ENCODE measurements at places on chromosomes 11 and 22.

DNA sequence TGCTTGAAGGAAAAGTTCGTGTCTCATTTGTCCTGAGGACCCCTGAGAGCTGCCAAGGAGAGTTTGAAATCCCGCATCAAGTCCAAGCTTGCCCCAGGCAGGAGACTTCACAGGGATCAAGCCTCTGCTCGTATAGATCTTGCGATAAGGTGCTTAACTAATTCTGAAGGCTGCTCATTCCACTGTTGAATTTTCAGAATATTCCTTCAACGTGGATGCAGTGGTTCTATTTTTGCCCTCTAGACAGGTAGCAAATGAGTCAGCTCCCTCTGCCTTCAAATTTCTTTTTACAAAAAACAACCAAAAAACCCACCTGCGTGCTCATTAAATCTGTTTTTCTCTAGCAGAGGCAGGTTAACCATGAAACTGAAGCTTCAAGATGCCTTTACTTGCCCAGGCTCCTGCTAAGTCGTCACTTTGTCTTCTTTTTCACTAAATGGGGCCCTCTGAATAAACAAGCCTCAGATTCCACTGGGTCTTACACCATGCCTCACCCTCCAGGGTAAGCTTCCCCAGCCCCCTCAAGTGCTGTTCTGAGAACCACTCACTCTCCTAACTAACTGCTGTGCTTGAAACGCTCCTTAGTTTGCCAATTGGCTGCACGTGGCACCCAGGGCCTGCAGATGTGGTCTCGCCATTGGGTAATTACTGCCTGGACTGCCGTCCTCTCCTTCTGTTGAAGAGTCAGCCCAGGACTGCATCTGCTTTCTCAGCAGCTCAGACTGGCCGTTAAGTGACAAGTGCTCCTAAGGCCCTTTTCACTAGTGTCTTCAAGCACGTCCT is 105.0 kb downstream of the TRPC6 start:
- no peak for DNase-seq

- no peak for DNase-seq
These were observed 24.2 kb downstream of the PARVG start for GRCh38 chr22:44204739-44205515.

GRCh38 chr22:21628386-21629254 is 1.2 kb downstream of the YDJC start:
- no peak for DNase-seq

GRCh38 chr22:29463629-29464028 is 16.4 kb upstream of the NEFH start:
- no peak for DNase-seq

DNA sequence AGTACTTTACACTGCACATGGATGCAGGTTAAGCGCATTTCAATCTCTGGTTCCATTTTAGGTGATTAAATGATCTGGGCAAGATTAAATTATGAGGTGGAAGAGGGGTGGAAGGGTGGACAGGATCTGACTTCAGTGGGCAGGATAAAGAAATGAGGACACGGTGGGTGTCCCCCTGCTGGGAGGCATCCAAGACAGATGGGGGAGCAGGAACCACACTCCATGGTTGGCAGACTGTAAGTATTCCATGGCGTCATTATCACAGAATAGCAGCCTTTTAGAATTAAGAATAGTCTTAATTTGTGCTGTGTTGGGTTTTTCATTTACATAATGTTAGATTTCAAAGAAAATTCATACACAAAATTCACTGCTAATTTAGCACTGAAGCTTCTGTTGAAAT is 7.6 kb upstream of the SORL1 start:
- DNase-seq, result no peak

DNA sequence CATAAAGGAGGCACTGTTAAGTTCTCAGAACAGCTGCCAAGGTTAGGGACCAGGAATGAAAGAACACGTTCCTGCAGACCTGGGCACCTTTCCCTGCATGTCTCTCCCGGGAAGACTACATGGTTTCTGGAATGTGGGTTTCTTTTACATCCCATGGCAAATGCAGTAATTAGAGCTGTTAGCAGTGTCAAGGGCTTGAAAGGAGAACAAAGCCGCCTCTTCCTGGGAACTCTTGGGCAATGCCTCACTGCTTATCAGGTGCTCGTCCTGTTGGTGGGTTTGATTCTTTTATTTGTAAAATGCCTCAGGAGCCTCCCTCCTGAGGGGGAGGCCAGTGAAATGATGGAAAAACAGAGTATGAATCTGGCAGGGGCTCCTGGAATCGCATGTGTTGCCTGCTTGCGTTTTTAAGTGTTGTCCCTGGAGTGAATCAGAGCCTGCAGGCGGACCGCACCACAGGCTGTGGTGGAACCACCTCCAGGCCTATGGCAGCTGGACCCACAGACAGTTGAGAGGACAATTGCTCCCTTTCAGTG is 723 bp upstream of the C22orf31 start:
- no peak for DNase-seq

DNA sequence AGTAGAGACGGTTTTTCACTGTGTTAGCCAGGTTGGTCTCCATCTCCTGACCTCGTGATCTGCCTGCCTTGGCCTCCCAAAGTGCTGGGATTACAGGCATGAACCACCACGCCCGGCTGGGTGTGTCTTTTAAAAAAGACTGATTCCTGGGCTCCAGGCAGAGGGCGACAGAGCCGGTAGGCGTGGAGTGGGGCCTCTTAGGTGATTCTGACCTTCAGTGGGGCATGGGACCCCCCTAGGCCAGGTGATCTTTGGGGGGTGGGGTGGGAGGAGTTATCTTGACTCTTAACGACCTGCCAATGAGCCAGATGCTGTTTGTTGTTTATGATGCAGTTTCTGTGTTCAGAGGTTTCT is 12.9 kb upstream of the SORL1-AS1 start:
- DNase-seq, result no peak

GRCh38 chr11:76706667-76707066 is 36.1 kb upstream of the LRRC32 start:
- DNase-seq, result no peak

DNA sequence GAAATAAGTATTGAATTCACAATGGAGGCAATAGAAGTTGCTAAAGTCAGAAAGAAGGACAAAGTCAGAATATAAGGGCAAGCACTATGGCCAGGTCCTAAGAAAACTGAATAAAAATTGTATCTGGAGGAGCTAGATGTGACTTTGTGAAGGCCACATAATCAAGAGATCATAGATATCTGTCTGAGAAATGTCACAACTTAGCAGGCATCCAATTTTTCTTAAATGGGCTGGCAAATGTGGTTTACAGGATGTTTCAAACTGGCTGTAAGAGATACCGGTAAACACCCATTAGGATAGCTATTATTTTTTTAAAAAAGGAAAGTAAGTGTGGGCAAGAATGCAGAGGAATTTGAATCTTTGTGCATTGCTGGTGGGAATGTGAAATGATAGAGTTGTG is 303.1 kb upstream of the CHORDC1 start:
- no peak for DNase-seq

DNA sequence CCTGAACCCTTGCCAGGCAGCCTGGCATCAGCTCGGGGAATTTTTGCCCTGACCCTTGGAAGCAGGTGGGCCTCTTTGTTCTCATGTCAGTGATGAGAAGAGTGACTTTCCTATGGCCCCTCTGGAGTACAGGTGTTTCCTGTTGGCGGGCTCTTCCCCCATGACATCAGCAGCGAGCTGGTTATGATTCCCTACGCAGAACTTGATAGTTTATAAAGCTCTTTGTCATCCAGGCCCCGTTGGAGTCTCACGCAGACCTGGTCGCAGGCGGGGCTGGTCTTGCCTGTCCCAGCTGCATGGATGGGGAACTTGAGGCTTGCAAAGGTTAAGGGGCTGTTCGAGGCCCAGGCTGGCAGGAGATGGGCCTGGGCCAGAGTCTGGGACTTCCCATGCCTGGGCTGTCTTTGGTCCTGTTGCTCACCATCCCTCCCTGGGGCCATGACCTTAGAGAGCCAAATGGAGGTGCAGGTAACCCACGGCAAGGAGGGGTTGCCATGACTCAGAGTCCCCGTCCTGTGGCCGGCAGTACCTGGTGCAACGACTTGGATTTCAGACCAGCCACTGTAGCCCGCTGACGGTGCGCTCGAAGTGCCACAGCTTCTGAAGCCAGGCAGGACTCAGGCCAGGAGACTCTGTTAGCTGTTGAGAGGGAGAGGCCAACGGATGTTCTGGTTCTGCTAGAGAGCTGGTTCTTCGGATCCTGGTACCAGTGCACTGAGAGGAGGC is 45.9 kb upstream of the PPP6R3 start:
- no peak for DNase-seq

- no peak for DNase-seq
These were observed 32.1 kb downstream of the ARHGEF17 start for GRCh38 chr11:73340164-73340563.

- DNase-seq, result no peak
These were observed 138.4 kb downstream of the TTC17 start for GRCh38 chr11:43497144-43497543.

- DNase-seq, result no peak
These were observed 40.5 kb downstream of the DKK3 start for GRCh38 chr11:11967669-11968510.

GRCh38 chr11:29534836-29535235 is 482.0 kb downstream of the KCNA4 start:
- DNase-seq, result no peak

DNA sequence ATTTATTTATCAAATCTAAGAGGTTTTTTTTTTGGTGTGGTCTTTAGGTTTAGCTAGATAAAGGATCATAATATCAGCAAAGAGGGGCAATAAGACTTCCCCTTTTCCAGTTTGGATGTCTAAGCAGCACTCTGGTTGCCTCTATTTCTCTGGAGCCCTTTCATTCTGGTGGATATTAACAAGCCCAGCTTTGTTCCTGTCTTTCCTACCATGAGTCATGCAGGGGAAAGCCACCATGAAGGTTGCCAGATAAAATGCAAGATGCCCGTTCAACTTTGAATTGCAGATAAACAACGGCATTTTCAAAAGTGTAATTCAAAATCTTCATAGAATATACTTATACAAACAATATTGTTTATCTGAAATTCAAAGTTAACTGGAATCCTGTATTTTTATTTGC is 143.6 kb downstream of the ADAMTS15 start:
- no peak for DNase-seq

- no peak for DNase-seq
These were observed 1003.3 kb upstream of the CCDC90B start for GRCh38 chr11:84289381-84289906.

DNA sequence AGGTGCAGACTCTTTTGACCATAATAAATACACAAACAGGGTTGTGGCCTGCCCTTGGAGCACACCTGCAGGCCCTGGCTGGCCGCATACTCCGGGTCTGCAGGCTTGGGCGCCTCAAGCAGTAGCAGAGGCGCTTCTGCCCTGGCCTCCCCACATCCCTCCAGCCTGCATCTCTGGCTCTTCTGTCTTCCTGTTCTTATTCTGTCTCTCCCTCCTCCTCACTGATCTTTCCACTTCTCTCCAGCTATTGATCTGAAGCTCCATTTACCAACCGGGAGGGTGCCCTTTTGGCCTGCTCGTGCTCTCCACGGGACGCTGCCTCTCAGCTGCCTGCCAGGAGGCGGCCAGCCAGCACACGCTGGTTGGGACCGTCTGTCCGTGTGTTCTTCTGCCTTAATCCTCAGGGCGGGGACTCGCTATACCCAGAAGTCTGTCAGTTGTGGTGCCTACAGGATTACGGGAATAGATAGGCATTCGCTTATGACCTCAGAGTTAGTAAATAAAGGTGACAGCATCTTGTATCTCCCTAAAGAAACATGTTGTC is 5.2 kb downstream of the UPB1 start:
- no peak for DNase-seq

GRCh38 chr22:36086170-36086490 is 57.5 kb upstream of the RBFOX2 start:
- no peak for DNase-seq

DNA sequence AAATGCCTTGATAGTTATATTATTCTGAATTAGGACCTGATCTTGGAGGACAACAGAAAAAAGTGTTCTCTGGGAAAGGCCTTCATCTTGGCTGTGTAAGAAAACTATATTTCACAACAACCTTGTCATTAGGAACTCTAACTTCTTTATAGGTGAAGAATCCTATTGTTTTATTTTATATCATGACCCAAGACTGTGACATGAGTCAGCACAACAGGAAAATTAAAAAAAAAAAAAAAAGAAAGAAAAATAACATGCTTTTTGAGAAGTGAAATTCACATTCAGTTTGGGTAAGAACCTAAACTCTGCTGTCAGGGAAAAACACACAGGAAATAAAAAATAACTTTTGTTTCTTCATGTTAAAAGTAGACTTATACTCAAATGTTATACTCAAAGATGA is 11.7 kb upstream of the FOLR2 start:
- DNase-seq, result no peak

DNA sequence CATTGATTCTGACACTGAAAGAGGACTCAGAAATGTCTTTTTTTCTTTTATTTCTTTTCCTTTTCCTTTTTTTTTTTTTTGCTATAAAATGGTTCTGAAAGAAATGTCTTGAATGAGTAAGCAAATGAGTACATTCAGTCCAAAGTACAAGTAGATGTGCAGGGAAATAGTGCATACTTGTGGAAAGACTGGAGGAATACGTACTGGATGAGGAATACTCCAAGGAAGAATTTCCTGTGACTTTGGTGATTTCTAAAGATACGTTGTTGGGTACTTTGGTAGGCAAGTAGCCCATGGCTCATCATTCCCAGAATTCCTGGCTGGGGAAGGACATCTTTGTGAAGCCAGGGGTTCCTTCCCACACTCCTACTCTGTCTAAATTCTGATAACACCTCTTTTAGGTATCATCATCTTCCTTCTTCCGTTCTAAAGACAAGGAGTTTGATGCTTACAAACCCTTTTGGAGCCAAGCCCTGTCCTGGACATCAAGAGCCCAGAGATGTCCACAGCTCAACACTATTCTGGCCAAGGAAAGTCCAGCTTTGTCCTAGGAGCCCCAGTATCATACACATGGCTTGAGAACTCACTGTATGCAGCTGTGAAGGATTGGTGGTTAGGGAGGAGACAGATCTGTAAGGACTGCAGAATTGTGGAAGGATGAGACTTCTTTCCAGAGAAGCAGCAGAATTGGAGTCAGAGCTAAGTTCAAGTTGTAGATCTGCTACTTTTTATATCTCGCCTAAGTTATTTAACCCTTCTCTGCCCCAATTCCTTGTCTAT is 4.8 kb upstream of the NUP98 start:
- no peak for DNase-seq

- DNase-seq, result no peak
These were observed 237.8 kb downstream of the GRIK4 start for GRCh38 chr11:120749395-120749794.

DNA sequence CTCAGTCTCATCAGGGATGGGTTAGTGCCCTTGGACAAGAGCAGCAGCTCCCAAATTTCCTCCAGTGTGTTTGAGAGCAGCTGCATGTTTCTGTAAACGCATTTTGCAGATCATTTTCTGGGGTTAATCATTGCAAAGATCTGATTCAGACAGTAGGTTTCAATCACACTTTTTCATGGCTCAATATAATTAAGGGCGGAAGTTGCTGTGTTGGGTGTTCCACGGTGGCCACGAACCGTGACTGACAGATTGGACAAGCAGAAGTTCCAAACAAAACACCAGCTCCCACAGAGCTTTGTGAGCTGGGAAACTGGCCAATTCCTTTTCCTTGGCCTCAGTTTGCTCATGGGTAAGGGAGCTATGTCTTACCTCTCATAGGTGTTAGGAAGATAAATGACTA is 8.4 kb upstream of the RASSF10 start:
- no peak for DNase-seq
